ENCODE measurements at places on chromosomes 5 and 9. TPM values are rescaled to one million over a fixed set of nuclear protein-coding genes. Genes with fewer than 3 reads are reported as not detected.

PCDHGC5 gene
- total RNA-seq = 3.3 TPM

SMIM33 gene
- not detected for total RNA-seq

CXCL14 gene
- total RNA-seq = 145 TPM

KIF12 gene
- total RNA-seq = 1.6 TPM

CAMK2A gene
- 0.37 TPM for total RNA-seq

FAM169A gene
- 37.7 TPM for total RNA-seq

SLC36A2 gene
- total RNA-seq = not detected

ENHO gene
- not detected for total RNA-seq

ABO gene
- not detected for total RNA-seq

SAXO1 gene
- not detected for total RNA-seq

KIF4B gene
- not detected for total RNA-seq

GABRA6 gene
- not detected for total RNA-seq

ENTPD2 gene
- 23.7 TPM for total RNA-seq

CNTNAP3B gene
- total RNA-seq = 38.0 TPM
